ENCODE measurements at places on chromosomes 3 and 15.

DNA sequence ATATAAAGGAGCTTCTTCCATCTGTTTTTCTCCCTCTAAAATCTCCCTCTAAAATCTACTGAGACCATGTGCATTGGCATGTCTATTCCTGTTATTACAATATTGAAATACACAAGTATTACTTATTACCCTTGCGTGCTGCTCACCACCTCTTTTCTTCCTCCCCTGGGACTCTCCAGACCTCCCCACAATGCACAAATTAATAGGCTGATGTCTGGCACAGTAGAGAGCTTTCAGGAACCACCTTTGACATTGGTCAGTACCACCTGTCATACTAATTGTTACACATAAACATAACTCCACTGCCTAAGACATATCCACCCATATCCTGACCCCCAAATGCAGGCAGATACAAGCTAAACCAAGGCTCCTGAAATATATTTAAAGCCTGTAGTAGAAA, 722.6 kb downstream of the FHIT start:
- DNase-seq: no peak

DNA sequence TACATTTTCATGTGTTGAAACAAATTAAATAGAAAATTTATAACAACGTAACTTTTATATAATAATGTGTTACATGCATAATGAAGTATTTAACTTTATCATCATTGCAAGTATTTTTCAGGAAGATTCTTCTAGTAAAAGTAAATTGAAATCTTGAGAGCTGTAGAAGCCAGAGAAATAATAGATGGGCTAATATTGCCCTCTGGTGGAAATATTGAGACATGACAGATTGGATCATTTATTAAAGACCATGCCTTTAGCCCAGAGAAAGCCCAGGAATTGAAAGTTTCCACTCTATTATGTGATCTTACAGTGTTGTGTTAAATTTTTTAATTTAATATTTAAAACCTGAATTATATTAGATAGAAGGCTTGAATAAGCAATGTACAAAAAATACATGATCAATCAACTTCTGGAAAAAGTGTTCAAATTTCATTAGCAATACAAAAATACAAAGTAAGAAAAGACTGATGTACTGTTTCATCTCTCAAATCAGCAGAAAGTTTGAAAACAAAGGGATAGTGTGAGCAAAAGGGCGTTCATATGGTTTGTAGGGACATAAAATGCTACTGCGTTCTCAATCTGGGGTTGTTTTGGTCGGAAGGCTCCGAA, 52.7 kb upstream of the SPTSSB start:
- DNase-seq: no peak

- peak; percentile 50 for DNase-seq
Measured at GRCh38 chr3:141076797-141077571, 25.8 kb downstream of the SPSB4 start.

- DNase-seq: no peak
Measured at GRCh38 chr3:153285982-153286381, 124.0 kb downstream of the RAP2B start.

GRCh38 chr3:178203165-178203564, 333.1 kb upstream of the KCNMB2 start:
- DNase-seq: no peak

DNA sequence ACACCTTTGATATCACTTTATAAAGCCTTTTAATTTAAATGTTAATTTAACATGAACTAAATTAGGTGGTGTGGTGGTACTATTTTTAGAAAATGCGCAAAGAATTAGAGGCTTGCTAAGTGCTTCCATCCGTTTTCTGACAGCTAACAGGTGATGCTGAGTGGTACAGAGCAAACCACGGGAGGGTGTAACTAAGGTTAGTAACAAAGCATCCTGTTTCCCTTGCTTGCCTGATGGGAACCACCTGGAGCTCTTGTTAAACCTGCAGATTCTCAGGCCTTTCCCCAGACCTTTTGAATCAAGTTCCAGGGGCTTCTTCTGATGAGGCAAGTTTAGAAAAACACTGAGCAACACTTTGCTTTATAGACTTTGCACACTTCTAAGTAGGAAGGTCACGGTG, 101.0 kb downstream of the ATG7 start:
- no peak for DNase-seq

DNA sequence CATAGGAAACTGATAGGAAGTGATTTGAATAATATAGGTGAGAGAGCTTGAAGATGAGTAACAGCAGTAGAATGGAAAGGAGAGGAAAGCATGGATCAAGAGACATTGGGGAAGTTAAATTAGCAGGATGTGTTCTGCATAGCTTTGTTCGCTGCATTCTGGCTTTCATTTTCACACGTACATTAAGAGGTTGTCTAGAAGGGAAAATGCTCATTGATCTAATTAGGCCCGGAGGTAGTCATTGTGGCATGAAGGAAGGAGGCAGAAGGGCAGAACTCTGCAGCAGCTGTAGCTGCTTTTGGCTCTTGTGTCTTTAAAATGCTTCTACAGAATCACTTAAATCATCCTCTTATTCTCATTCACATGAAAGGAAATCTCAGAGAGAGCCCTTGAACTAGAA, 40.3 kb downstream of the KCNAB1 start:
- DNase-seq: no peak

DNA sequence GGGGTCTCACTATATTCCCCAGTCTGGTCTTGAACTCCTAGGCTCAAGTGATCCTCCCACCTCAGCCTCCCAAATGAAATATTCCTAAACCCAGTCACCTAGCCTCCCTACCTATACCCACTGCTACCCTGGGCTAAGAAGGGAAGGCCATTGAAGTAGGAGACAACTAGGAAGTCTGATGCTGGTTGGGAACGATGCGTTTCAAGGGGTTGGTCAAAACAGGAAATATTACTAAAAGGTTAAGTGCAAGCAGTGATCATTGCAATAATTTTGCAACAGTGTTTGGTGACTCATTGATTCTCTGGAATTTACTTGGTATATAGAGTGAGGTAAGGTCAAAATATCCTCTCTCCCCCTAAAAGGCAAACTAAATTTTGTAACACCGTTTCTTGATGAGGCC, 4.6 kb upstream of the UQCRC1 start:
- no peak for DNase-seq

DNA sequence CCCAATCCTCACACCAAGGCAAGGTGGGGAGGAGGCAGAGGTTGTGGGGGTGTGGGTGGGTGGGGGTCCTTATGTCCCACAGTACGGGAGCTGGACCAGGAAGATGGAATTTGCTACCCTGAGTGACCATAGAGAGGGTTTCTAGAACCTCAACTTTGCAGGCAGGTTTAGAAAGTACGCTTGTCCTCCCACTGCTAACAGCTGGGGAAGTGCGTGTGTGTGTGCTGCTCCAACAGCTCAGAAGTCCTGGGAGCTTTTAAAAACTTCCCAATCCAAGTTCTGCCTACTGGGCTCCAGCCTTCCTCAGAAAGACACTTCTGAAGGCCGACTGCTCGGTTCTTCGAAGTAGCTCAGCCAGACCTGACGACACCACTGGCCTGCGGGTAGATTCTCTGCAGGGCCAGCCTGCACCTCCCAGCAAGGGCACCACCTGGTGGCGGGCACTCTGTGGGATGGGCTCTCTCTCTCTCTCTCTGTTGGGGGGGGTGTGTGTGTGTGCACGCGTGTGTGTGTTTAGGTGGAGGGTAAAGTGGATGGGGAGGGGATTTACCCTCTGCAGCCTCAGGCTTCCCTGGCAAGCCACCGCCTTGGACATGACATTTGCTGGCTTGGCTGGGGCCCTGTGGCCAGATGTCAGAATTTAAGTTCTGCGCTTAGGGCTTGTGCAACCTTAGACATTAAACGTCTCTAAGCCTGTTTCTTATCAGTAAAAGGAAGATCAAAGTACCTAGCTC, 15.6 kb downstream of the TMEM158 start:
- DNase-seq: peak; percentile 50

- DNase-seq: no peak
Measured at GRCh38 chr3:112774293-112774926, 72.3 kb downstream of the CD200R1L start.

DNA sequence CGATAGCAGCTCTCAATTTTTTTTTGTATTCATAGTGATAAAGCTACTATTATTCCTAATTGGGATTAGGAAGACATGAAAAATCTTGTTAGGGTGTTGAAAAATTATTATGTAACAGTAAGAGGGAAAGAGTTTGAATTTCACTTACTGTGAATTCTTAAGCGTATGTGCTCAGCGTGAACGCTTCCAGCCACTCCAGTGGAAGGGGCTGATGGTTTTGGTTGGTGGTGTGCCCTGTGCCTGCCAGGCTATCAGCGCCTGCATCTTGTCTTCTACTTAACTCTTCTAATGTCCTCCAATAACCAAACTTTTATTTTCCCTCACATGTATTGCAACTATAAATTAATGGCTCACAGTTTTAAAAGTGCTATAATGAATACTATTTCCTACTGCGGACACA, 22.5 kb downstream of the CDIN1 start:
- DNase-seq: no peak

GRCh38 chr3:172546628-172547214, 23.5 kb upstream of the TNFSF10 start:
- DNase-seq: no peak

DNA sequence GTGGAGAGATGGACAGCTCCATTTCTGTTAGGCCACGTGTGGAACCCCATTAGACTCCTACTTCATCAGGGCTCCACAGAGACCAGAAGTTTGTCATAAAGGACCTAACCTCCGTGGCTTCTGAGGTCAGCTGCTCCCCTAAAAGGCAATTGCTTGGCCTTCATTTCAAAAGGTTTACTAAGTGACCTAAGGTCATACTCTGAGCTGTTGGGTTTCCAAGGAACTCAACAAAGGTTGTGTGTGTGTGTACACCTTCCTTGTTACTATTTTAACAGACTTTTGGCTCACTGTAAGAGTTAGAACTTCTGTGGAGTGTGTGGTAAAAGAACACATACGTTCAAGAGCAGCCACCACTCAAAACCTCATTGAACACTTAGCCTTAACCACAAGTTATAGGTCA, 73.9 kb downstream of the SEC22A start:
- DNase-seq: no peak

- DNase-seq: no peak
Measured at GRCh38 chr3:7657214-7658112, 796.5 kb downstream of the GRM7 start.

GRCh38 chr3:22862111-22862510, 341.0 kb upstream of the UBE2E2 start:
- no peak for DNase-seq

GRCh38 chr3:133835418-133835743, 29.8 kb downstream of the SRPRB start:
- no peak for DNase-seq

- no peak for DNase-seq
Measured at GRCh38 chr3:124298951-124299350, 307.0 kb upstream of the ROPN1 start.
